ENCODE measurements at places on chromosomes 4 and X.
A peak's percentile ranks its signal among the peaks of the same experiment; 100 is the strongest.

- H3K4me3 ChIP-seq = no peak overlapping the region
- H3K4me1 ChIP-seq = peaks cover 32% of the 10 kb centered on the region
- H3K36me3 ChIP-seq = no peaks in the 10 kb centered on the region
- DNase-seq = no peak
Observed at GRCh38 chr4:129140521-129140920, 44.6 kb downstream of the C4orf33 start.

- H3K4me1 ChIP-seq = peaks cover 11% of the 10 kb centered on the region
- no peak overlapping the region for H3K4me3 ChIP-seq
- H3K27me3 ChIP-seq = peaks cover 2% of the 10 kb centered on the region
Observed at GRCh38 chr4:42638993-42639392, 17.9 kb downstream of the ATP8A1 start.

GRCh38 chrX:93673869-93674271 is at the start of gene FAM133A:
Gene FAM133A, plus strand, starts transcription at chrX:93674206. Its CDS starts 35,214 bp downstream, at chrX:93709420.
- peaks cover 7% of the 10 kb centered on the region for H3K4me1 ChIP-seq
- no peak for DNase-seq
- peak within 1 kb of the TSS; percentile 96 for H3K4me3 ChIP-seq
- no peaks in the 10 kb centered on the region for H3K36me3 ChIP-seq
- peak within 1 kb of the TSS; percentile 76 for H3K27ac ChIP-seq

GRCh38 chr4:39713691-39714090 is 15.8 kb downstream of the UBE2K start:
- DNase-seq = no peak
- H3K4me3 ChIP-seq = no peak overlapping the region
- peaks cover 6% of the 10 kb centered on the region for H3K4me1 ChIP-seq

GRCh38 chr4:185100423-185100822 is 42.6 kb upstream of the SLC25A4 start:
- DNase-seq = no peak
- no peak overlapping the region for H3K27ac ChIP-seq
- peaks cover 4% of the 10 kb centered on the region for H3K27me3 ChIP-seq
- H3K36me3 ChIP-seq = no peaks in the 10 kb centered on the region

- H3K27me3 ChIP-seq = peaks cover 1% of the 10 kb centered on the region
- H3K36me3 ChIP-seq = peaks cover 3% of the 10 kb centered on the region
- no peak overlapping the region for H3K27ac ChIP-seq
- no peak for DNase-seq
- no peaks in the 10 kb centered on the region for H3K4me1 ChIP-seq
Observed at GRCh38 chr4:13678186-13678924, 50.8 kb upstream of the BOD1L1 start.

DNA sequence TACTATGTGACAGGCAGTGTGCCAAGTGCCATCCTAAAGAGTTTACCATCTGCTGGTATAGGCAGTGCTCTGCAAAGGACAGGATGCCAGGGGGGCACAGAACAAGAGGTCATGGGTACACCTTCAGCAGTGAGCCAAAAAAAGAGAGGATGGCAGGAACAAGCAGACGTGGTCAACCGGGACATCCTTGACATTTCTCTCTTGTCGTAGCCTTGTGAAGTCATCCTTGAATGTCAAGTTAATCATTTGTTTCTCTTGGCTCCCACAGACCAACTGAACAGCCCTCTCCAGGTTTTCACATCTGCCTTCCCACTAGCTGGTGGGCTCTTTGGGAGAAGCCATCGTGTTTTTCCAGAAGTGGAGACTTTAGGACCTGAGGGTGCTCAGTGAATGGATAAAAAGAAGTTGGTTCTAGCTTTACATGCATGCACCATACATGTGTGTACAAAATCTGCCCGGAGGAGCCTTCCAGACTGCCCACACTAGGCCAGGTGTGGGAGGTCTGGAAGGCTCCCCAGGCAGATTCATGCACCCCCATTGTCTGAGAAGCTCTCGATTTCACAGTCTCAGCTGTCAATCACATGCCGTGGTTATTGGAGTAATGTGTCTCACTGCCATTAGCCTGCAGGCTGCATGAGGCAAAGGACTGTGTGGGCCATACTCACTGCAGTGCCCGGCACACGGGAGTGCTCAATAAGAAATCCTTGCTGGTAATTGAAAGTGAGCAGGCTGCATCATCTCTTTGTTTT is 16.4 kb downstream of the PNMA6F start:
- no peak for DNase-seq
- peaks cover 5% of the 10 kb centered on the region for H3K4me1 ChIP-seq
- no peaks in the 10 kb centered on the region for H3K27me3 ChIP-seq
- H3K27ac ChIP-seq = no peak overlapping the region

GRCh38 chrX:50613846-50614245 is 143.2 kb upstream of the DGKK start:
- DNase-seq = no peak
- H3K4me1 ChIP-seq = peaks cover 3% of the 10 kb centered on the region
- H3K36me3 ChIP-seq = no peaks in the 10 kb centered on the region
- no peak overlapping the region for H3K4me3 ChIP-seq
- peaks cover 1% of the 10 kb centered on the region for H3K27me3 ChIP-seq

GRCh38 chr4:139523076-139523475 is 32.9 kb downstream of the SETD7 start:
- no peak overlapping the region for H3K27ac ChIP-seq
- peaks cover 2% of the 10 kb centered on the region for H3K27me3 ChIP-seq
- H3K4me3 ChIP-seq = no peak overlapping the region
- peaks cover 5% of the 10 kb centered on the region for H3K36me3 ChIP-seq
- no peak for DNase-seq

- peaks cover 36% of the 10 kb centered on the region for H3K4me1 ChIP-seq
- no peaks in the 10 kb centered on the region for H3K36me3 ChIP-seq
- no peaks in the 10 kb centered on the region for H3K27me3 ChIP-seq
- DNase-seq = peak; percentile 16
Observed at GRCh38 chr4:142405021-142405694, 440.9 kb downstream of the INPP4B start.

DNA sequence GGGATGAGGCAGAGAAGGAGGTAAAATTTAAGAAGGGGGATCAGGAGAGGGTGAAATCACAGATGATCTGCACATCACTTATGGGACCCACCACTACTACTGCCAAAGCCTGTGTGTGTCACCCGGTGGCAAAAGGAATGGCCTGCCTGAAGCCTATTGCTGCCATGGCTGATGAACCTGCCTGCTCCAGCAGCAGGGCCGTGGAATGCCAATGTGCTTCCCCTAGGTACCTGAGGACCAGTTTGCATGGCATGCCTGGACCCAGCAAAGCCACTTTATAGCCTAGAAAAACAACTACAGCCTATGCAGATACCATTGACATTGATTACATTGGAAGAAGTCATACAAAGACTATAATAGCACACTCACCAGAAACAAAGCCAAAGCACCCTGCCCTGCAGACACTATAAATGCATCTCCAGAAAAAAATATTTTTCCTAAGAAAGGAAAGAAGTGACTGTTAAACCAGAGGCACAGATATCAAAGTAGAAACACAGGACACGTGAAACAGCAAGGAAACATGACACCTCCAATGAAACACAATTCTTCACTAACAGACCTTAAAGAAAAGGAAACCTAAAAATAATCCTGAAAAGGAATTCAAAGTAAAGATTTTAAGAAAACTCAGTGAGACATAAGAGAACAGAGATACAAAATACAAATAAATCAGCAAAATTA is 680.7 kb upstream of the GRID2 start:
- peaks cover 3% of the 10 kb centered on the region for H3K36me3 ChIP-seq
- H3K27me3 ChIP-seq = peaks cover 5% of the 10 kb centered on the region
- peaks cover 25% of the 10 kb centered on the region for H3K4me1 ChIP-seq
- no peak overlapping the region for H3K4me3 ChIP-seq

DNA sequence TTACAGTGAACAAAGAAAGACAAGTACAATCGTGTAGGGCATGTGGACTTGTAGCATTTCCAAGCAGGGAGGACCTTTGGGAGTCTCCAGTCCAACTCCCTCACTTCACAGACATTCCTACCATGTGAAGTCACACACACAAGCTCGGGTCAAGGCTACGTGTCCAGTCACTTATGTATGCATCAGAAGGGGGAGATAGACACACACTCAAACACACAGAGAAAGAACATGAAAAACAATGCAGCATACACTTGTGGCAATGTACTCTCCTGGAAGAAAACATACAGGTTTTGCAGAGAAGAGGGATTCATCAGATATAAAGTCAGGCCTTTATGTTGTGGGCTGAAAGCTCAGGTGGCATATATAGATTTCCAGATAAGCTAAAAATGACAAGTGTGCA is 136.1 kb upstream of the MID1 start:
- H3K36me3 ChIP-seq = no peaks in the 10 kb centered on the region
- no peak overlapping the region for H3K27ac ChIP-seq
- peaks cover 3% of the 10 kb centered on the region for H3K4me1 ChIP-seq
- no peak overlapping the region for H3K4me3 ChIP-seq

DNA sequence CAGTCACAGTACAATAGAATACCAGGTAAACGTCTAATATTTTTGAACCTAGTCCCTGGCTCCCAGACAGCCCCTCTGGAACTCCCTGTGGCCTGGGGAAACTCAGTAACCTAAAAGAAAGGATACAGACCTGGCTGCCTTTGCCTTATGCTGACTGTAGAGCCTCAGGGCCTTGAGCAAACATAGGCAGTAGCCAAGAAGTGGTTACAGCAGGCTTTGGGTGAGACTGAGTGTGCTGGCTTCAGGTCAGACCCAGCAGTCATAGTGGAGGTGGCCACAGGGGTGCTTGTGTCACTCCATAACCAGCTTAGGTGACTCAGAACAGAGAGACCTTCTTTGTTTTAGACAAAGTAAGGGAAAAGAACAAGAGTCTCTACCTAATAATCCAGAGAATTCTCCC is 141.8 kb upstream of the PRDX4 start:
- H3K4me3 ChIP-seq = no peak overlapping the region
- no peaks in the 10 kb centered on the region for H3K27me3 ChIP-seq
- DNase-seq = no peak

- no peak overlapping the region for H3K27ac ChIP-seq
- DNase-seq = no peak
- H3K4me3 ChIP-seq = no peak overlapping the region
Observed at GRCh38 chr4:184215709-184216328, 1.9 kb downstream of the ENPP6 start.

DNA sequence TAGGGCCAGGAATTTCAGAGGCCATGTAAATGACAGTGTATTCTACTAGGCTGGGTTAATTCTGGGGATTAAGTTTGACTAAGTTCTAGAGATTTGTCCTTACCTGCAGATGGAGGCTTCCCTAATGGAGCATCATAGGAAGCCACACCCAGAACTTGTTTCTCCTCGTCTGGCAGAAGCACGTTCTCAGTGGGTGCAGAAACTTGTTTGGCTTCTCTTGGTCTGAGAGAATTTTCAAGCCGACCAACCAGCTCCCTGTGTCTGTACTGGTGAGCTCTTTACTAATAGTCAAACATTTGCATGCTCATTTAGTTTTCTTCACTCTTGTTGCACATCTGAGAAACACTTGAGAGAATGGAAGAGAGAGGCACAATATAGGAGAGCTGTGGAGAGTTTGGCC is 907 bp upstream of the ATP10D start:
- peaks cover 12% of the 10 kb centered on the region for H3K4me1 ChIP-seq
- no peak overlapping the region for H3K27ac ChIP-seq
- DNase-seq = no peak
- H3K36me3 ChIP-seq = no peaks in the 10 kb centered on the region
- peak overlapping the region; percentile 49 for H3K4me3 ChIP-seq

DNA sequence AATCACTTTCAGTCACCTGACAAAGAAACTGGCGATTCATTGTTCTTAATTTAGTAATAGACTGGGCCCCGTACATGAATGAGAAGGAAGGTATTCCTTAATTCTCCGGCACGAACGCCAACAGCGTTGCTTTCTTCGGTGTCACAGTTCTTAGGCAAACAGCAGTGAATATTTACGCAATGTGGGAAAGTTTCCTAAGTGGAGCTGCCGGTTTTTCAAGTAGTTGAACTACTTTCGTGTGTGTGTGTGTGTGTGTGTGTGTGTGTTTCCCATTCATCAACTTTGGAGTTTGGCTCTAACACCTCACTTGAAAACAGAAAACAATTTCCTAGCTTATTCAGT is 651 bp downstream of the NXT2 start:
- no peaks in the 10 kb centered on the region for H3K4me1 ChIP-seq
- peaks cover 4% of the 10 kb centered on the region for H3K27me3 ChIP-seq
- no peaks in the 10 kb centered on the region for H3K36me3 ChIP-seq

- no peak overlapping the region for H3K27ac ChIP-seq
- no peak overlapping the region for H3K4me3 ChIP-seq
- no peaks in the 10 kb centered on the region for H3K36me3 ChIP-seq
- peaks cover 7% of the 10 kb centered on the region for H3K4me1 ChIP-seq
Observed at GRCh38 chr4:76623217-76624045, 188.4 kb downstream of the SHROOM3 start.

DNA sequence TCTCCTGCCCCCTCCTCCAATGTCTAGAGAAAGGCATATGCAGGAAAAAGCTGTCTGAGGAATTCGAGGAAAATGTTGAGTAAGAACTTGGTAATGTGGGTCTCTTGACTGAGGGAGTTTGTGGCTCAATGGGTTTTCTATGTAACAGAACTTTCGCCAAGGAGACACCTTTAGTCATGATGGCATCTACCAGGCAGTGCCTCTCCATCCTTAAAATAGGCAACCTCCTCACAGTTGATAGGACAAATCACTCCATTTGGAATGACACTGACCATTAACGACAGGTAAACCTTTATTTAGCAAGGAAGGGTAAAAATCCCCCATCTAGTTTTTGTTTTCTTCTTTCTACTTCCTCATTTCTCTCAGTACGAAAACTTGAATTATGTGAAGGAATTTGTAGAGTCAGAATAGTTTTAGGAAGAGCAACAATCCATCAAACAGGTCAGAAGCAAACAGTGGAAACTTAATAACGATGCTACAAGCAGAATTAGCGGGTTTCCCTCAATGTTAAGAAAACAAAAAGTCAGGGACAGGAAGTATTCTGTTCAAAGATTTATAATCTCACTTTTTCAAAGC is 2.7 kb downstream of the GSX2 start:
- H3K27me3 ChIP-seq = peaks cover 27% of the 10 kb centered on the region
- peaks cover 47% of the 10 kb centered on the region for H3K4me1 ChIP-seq
- peak overlapping the region; percentile 65 for H3K4me3 ChIP-seq

- H3K36me3 ChIP-seq = no peaks in the 10 kb centered on the region
- peaks cover 1% of the 10 kb centered on the region for H3K27me3 ChIP-seq
- H3K4me1 ChIP-seq = no peaks in the 10 kb centered on the region
- DNase-seq = no peak
Observed at GRCh38 chr4:11038926-11039325, 354.4 kb upstream of the CLNK start.

DNA sequence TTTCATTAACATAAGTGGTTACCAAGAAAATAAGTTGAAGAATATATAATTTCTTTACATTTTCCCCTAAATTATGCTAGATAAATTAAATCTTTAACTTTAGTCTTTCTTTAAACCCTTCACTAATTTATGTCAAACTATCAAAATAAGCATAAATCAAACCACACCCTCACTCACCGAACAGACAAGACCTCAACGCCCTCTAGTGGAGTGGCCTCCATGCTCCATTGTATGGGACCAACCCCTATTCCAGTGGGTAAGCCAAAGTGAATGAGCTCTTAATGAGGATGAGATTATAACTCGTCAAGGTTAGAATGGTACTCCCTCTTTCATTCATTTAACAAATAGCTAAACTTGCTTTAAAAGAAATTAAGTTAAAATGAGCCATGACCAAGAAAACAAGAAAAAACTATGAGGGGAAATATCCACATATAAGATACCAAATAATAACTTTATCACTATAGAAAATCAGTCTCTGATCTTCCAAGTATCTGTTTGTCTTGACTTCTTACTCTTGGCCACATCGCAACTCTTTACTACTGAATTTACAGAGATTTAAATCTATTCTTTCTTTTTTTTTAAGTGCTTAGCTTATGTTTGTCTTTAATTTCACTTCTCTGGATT is 15.6 kb upstream of the BBS12 start:
- H3K27me3 ChIP-seq = no peaks in the 10 kb centered on the region
- H3K36me3 ChIP-seq = no peaks in the 10 kb centered on the region
- no peak overlapping the region for H3K27ac ChIP-seq
- H3K4me1 ChIP-seq = peaks cover 4% of the 10 kb centered on the region
- no peak overlapping the region for H3K4me3 ChIP-seq
- DNase-seq = peak; percentile 72
